ENCODE measurements at places on chromosomes 7 and 10.
A peak's percentile ranks its signal among the peaks of the same experiment; 100 is the strongest.

- no peak for DNase-seq
These were observed 11.2 kb downstream of the WDR86 start for GRCh38 chr7:151398446-151399304.

GRCh38 chr10:101041252-101041761 lies 10.3 kb downstream of the SFXN3 start:
- peak; percentile 83 for DNase-seq

- no peak for DNase-seq
These were observed 88.6 kb upstream of the KLF14 start for GRCh38 chr7:130822642-130823041.

DNA sequence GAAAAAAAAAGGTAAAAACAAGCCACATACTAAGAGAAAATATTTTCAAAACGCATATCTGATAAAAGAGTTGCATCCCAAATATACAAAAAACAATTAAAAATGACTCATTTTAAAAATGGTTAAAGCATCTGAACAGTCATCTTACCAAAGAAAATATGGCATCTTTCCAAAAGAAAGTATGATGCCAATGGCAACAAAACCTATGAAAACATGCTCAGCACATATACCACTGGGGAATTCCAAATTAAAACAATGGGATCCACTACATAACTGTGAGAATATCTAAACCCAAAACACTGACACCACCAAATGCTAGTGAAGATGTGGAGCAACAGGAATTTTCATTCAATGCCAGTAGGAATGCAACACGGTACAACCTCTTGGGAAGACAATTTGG lies 39.3 kb downstream of the VSTM2A start:
- DNase-seq, result no peak

GRCh38 chr10:52249850-52250395 lies 64.2 kb upstream of the DKK1 start:
- DNase-seq, result no peak

GRCh38 chr10:67794909-67795460 lies 43.0 kb downstream of the DNAJC12 start:
- DNase-seq, result no peak

GRCh38 chr10:5252177-5253037 lies 55.8 kb downstream of the AKR1C4 start:
- peak; percentile 75 for DNase-seq

GRCh38 chr7:6367701-6368211 lies 80.0 kb downstream of the DAGLB start:
- DNase-seq, result no peak

- no peak for DNase-seq
These were observed 3.2 kb downstream of the CSGALNACT2 start for GRCh38 chr10:43141421-43141820.

GRCh38 chr7:141557360-141557759 lies 6.2 kb downstream of the AGK start:
- no peak for DNase-seq

DNA sequence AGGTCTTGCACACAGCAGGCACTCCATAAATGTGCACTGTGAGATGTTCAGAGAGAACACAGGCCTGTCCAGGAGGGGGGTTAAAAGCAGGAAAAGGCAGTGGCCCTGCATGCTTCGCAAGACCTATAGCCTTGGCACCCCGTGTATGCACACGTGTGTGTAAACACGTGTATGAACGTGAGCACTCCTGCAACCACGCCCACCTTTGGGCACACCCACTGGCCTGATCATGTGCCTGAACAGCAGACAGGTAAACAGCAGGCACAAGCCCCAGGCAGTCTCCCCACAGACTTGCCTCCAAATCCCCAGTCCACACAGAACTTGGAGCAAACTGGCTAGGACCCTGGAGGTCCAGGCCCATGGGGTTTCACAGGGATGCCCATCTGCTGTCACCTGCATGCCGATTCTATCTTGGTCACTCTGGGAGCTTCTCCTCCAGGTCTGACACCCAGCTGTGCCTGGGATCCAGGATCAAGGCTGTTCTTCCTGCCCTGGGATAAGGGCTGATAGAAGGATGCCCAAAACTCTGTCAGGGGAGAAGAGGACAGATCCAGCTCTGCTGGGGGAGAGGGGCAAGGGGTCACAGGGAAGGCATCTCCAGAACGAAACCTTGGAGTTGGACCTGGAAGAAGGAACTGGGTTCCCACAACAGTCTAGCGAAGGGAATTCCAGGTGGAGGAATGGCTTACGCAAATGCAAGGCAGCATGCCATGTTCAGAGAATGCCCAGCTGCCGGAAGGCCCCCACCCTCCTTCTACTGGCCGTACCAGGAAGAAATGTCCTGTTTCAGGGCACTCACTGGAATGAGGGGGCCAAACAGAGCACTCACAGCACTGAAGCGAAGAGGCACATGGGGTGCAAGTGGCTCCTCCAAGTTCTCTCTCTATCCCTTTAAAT lies 14.3 kb upstream of the ZMIZ1 start:
- no peak for DNase-seq

GRCh38 chr10:132360766-132361447 lies 28.9 kb downstream of the LRRC27 start:
- peak; percentile 7 for DNase-seq

GRCh38 chr10:129580901-129581300 lies 113.9 kb downstream of the MGMT start:
- peak; percentile 20 for DNase-seq

- DNase-seq, result no peak
These were observed 44.8 kb downstream of the SGMS1 start for GRCh38 chr10:50578949-50579348.

DNA sequence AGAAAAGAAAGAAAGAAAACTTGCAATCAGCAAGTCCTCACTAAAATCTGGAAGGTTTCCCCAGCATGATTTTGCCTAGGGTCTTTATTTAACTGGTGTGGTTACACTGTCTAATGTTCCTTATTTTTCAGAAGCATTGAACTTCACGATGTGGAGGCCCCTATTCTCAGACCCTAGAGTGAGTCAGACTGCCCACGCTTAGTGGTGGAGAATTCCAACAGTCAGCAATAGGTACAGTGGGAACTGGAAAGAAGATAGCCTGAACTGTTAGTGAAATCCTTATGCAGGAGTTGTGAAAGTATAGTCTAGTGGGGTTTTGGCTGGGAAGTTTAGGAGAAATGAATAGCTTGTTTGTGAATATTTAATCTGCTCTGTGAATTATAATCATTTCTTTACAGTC lies 115.0 kb downstream of the FZD1 start:
- DNase-seq, result no peak

DNA sequence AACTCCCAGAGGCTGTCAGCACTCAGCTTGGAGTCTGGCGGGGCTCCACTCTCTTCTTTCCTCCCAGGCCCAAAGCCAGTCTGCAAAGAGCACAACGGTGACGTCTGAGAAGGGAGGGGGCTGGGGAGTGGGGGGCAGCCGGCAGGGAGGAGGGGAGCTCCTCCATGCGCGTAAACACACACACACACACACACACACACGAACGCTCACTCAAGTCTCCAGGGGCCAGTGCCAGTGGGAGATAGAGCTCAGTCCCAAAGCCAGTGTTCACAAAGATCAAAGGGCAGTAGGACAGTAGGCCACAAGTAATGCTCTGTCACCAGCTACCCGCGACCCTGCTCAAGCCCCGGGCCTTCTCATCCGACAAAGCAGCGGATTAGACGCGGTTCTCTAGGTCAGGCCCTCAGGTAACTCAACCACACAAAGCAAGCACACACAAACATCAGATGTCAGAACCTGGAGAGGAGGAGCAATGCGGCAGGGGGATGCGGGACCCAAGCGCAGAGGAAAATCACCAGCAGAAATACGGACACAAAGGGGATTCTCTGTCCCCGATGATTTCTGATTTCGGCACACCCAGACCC lies 19.9 kb downstream of the TCAF1 start:
- DNase-seq, result peak; percentile 63

- DNase-seq, result no peak
These were observed 63.6 kb downstream of the RGS10 start for GRCh38 chr10:119478811-119479341.

DNA sequence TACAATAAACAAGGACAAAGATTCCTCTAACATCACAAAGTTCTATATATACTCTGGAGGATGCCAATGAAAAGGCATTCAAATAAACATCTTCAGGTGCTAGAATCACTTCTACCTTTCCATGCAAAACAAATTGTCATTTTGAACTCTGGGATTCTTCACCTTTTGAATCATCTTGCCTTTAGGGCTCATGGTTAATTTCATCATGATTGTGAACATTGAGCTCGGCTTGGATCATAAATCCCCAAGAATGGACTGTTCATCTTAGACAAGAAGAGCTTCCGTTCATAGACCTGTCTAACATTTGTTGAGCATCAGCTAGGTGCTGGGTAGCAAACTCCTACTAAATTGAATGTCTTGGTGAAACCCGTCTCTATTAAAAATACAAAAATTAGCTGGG lies 212.2 kb downstream of the TNS3 start:
- DNase-seq, result no peak

DNA sequence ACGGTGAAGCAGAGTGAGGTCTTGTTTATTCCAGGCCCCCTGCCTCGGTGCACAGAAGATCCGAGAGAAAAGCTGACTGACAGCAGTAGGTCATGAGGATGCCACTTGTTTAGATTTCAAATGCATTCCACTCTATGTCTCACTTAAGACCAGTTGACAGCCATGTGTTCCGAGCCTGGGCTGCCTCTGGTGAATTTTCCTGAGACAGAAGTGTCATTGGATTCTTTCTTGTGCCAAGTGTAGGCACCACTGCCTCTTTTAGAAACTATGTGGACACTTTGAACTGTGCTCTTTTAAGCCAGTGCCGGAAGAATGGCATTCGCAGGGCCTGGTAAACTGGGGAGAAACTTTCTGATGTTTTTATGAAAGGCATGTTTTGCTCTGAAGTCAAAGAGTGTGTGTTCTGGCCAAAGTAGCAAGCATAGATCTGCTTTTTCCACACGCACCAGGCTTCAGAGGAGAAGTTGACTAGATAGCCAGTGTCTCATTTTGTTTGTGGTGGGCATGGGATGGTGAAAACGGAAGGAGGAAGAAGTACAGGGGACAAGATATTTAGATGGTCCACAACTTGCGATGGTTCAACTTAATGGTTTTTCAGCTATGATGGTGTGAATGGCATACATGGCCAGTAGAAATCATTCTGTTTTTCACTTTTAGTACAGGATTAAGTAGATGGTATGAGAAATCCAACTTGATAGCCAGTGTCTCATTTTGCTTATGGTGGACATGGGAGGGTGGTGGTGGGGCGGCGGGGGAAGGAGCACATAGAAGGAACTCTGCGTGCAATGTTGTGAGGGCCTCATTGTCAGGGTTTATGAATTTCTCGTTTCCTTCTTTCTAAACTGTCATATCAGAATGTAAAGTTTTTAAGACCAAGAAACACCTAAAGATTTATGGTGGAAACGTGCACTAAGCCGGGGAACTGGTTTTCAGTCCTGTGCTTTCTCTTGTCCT lies 41.5 kb downstream of the CYP17A1 start:
- DNase-seq, result no peak

DNA sequence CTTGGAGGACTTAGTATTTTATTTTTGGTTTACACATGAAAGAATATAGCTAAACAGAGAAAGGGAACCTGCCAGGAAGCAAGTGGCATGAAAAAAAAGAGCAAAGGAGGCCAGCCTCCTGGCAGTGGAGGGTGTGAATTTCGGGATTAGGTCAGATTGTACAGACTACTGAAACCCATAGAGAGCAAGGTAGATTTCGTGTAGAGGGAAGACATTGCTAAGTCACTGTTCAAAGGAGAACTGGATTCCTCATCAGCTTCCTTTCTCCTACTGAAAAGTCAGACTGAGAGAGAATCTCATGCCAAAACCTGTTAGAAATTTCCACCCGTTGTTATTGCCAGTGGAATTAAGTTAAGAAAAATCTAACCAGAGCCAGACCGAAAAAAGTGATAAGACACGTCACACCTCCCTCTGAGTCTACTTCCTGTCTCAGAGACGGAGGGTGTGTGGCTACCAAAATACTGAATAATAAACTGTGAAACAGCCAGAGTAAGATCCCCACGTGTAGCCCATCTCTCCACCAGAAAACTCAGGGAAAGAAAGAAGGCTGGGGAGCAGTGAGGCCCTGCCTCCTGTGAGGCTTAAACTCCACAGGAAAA lies 118.8 kb downstream of the SKIDA1 start:
- DNase-seq, result no peak

- peak; percentile 56 for DNase-seq
These were observed 605 bp downstream of the SUFU start for GRCh38 chr10:102504179-102504975.

DNA sequence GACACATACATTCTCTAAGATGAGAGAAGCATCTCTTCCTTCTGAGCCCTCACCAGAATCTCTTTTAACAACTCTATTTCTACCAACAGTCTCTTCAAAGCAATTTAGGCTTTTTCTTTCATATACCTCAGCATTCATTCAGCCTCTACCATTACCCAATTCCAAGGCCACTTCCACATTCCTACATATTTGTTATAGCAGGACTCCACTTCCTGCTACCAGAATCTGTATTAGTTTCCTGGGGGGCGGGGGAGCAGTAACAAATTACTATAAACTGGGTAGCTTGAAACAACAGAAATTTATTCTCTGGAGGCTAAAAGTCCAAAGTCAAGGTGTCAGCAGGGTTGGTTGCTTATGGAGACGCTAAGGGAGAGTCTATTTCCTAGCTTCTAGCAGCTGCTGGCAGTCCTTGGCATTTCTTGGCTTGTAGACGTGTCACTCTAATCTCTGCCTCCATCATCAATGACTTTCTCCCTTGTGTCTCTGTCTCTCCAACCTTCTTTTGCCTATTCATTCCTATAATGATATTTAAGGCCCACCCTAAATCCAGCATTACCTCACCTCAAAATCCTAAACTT lies 7.4 kb downstream of the PRPS1L1 start:
- no peak for DNase-seq

GRCh38 chr7:130352194-130353074 lies 7.8 kb downstream of the CPA5 start:
- peak; percentile 84 for DNase-seq

DNA sequence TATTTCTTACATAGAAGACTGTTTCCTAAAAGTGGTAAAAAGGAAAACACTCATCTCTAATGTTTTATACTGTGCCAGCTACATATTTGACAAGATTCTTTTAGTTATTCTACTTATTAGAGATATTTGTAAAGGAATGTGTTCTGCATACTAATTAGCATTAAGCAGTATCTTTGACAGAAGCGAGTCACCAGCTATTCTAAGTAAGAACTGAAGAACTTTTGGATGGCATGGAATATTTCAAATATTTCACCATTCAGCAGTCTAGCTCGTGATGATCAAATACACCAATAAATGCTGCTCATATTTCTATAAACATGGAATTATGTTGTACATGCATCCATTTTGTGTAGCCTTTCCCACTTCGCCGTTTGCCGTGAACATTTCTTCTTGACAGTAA lies 241.6 kb upstream of the TCF7L2 start:
- no peak for DNase-seq

DNA sequence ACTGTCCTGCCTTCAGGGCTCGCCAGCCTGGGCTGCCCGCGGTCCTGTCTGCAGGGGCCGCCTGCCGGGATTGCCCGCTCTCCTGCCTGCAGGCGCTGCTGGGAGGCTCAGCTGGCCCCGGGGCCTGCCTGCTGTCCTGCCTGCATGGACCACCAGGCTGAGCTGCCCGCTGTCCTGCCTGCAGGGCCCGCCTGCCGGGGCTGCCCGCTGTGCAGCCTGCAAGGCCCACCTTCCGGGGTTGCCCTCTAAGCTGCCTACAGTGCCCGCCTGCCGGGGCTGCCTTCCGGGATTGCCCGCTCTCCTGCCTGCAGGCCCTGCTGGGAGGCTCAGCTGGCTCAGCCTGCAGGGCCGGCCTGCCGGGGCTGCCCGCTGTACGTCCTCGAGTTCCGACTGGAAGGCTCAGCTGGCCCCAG lies 164.4 kb downstream of the GLRX3 start:
- DNase-seq, result peak; percentile 78

GRCh38 chr7:50554431-50555322 lies 10.5 kb downstream of the DDC start:
- DNase-seq, result no peak

- peak; percentile 95 for DNase-seq
These were observed 675.4 kb upstream of the FOXK1 start for GRCh38 chr7:4006687-4007086.

Data from NCI-H146 (cell line).